A549 treated with ZK216348 at 1 μM for 4 hours (cell line): ENCODE measurements at places on chromosomes 5 and 9. TPM values are rescaled to one million over a fixed set of nuclear protein-coding genes. Genes with fewer than 3 reads are reported as not detected.

The ARSB gene
- total RNA-seq, result 7.6 to 10.6 TPM (median 9.9 TPM) in 5 replicates

The STXBP1 gene
- 14.4 to 19.3 TPM (median 18.2 TPM) in 5 replicates for total RNA-seq

The STX17 gene
- total RNA-seq, result 6.8 to 11.6 TPM (median 9.0 TPM) in 5 replicates

The RASGEF1C gene
- total RNA-seq, result 0.50 TPM in 1 of 5 replicates, not detected in the others

The ANXA1 gene
- total RNA-seq, result 1,033 to 1,317 TPM (median 1,098 TPM) in 5 replicates

The DND1 gene
- 0.33 to 1.1 TPM (median 0.86 TPM) in 5 replicates for total RNA-seq

The CCNI2 gene
- total RNA-seq, result 0.06 to 0.09 TPM in 2 of 5 replicates, not detected in the others

The IL13 gene
- 0.13 TPM in 1 of 5 replicates, not detected in the others for total RNA-seq

The ZFP37 gene
- 1.4 to 2.1 TPM (median 1.5 TPM) in 5 replicates for total RNA-seq

The HAND1 gene
- total RNA-seq, result 0.15 to 0.37 TPM (median 0.28 TPM) in 4 of 5 replicates, not detected in the other

The NR2F1 gene
- total RNA-seq, result 3.6 to 5.3 TPM (median 4.4 TPM) in 5 replicates

The SOX30 gene
- not detected in 5 replicates for total RNA-seq

The FAM200C gene
- 1.8 to 2.3 TPM (median 2.1 TPM) in 5 replicates for total RNA-seq

The SLC1A1 gene
- 0.89 to 1.6 TPM (median 1.3 TPM) in 5 replicates for total RNA-seq

The LECT2 gene
- total RNA-seq, result not detected in 5 replicates

The HNRNPK gene
- total RNA-seq, result 538 to 741 TPM (median 554 TPM) in 5 replicates

The TXNDC8 gene
- not detected in 5 replicates for total RNA-seq

The ADRA1B gene
- total RNA-seq, result 14.0 to 23.5 TPM (median 19.1 TPM) in 5 replicates

The SUB1 gene
- total RNA-seq, result 231 to 289 TPM (median 246 TPM) in 5 replicates

The POLE3 gene
- total RNA-seq, result 106 to 120 TPM (median 112 TPM) in 5 replicates

The HAVCR2 gene
- total RNA-seq, result 0.20 to 0.70 TPM (median 0.41 TPM) in 5 replicates

The CBY3 gene
- not detected in 5 replicates for total RNA-seq

The SMC5 gene
- 8.7 to 19.6 TPM (median 15.2 TPM) in 5 replicates for total RNA-seq

The CYLC2 gene
- total RNA-seq, result not detected in 5 replicates

The CER1 gene
- not detected in 5 replicates for total RNA-seq

The ZBTB43 gene
- total RNA-seq, result 5.5 to 8.0 TPM (median 6.4 TPM) in 5 replicates

The ST8SIA4 gene
- total RNA-seq, result 0.12 to 0.78 TPM (median 0.47 TPM) in 5 replicates

The NXNL2 gene
- 0.67 to 1.5 TPM (median 0.80 TPM) in 5 replicates for total RNA-seq
